ENCODE measurements at places on chromosomes 1 and 21. TPM values are rescaled to one million over a fixed set of nuclear protein-coding genes. Genes with fewer than 3 reads are reported as not detected.

Gene ICOSLG
- 8.3 TPM for total RNA-seq

Gene TTC34
- total RNA-seq: 1.3 TPM

Gene OR2T6
- not detected for total RNA-seq

Gene PROX1
- total RNA-seq: not detected

Gene HSPG2
- total RNA-seq: 6.3 TPM

All from activated CD4-positive, alpha-beta T cell treated with anti-CD3 and anti-CD28 coated beads, Interleukin-2, amount 10 ng/mL, durations not matched to agents 24 days and 14 days (primary cell).